ENCODE measurements at places on chromosomes 2 and 18.

DNA sequence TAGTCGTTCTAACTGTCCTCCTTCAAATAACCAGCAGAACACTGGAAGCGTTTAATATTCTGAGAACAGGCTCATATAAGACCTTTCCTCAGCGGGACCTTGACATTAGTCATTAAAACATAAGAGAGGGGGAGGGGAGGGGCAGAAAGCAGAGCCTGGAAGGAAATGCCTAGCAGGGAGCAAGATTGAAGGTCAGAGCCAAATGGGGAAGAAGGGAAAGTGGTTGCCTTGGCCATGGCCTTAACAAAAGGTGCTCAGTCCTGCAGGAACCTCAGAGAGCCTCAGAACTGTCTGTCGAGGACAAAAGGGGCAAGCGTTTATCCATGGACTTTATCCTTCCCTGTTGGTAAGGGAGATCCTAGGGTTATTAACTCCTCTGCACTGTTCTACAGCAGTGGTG is 856 bp upstream of the PLA2R1 start:
- no peak for DNase-seq

- DNase-seq: no peak
Measured at GRCh38 chr2:62340994-62341484, 145.1 kb downstream of the B3GNT2 start.

GRCh38 chr18:5057386-5058348 is 139.4 kb downstream of the AKAIN1 start:
- DNase-seq: peak; percentile 65

DNA sequence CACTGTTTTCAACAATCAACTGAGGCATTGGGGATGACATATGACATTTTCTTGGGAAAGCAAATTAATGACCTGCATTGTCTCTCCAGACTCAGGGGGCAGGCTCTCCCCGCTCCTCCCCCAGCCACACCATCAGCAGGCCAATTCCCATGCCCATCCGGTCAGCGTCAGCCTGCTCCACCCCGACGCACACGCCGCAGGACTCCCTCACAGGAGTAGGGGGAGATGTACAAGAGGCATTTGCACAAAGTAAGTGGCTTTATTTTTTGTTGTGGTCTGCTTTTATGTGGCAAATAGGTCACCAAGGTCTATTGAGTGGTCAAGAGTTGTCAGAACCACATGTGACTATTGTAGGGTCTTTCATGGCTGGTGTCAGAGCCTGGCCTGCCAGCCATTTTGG is 165.1 kb downstream of the DTNA start:
- DNase-seq: no peak

- peak; percentile 86 for DNase-seq
Measured at GRCh38 chr2:65186872-65187851, 40.5 kb upstream of the ACTR2 start.

- no peak for DNase-seq
Measured at GRCh38 chr2:224248944-224249371, 152.9 kb downstream of the FAM124B start.

GRCh38 chr2:176633754-176634153 is 364.5 kb downstream of the MTX2 start:
- DNase-seq: no peak

DNA sequence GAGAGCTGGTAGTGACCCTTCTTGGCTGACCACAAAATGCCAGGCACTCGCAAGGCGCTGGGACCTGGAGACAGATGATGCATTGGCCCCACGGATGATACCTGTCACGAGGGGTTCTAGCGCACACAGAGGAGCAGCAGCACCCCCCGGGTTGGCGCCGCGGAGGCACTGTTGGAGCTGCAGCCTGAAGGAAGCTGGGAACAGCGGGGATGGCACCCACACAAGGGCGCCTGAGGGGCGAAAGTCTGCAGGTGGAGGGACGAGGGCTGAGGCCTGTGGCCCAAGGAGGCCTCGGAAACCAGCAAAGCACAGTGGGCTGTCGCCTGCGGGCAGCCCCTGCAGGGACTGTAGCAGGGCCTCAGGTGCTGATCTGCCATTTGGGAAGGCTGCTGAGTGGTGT is 33.6 kb downstream of the FAM228A start:
- DNase-seq: no peak

GRCh38 chr18:35191698-35192025 is 49.2 kb upstream of the ZNF397 start:
- no peak for DNase-seq

DNA sequence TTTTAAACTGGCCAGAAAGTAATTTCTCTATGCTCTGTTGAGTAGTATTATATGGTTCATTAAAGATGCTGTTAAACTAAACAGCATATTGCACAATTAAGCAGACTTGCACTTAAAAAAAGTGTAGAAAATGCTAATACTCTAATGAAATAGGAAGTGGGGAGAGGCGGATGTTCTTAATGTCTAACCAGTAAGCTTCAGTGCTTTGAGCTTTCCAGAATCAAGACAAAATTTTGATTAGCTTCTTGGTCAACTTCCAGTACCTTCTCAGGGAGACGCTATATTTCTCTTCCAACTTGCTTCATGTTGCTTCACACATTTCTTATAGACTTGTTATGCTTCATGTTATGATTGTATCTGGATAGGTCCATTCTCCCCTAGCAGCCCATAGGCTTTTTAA is 89.1 kb downstream of the MAP2 start:
- no peak for DNase-seq

- DNase-seq: peak; percentile 53
Measured at GRCh38 chr2:127648321-127648720, 2.4 kb downstream of the GPR17 start.

GRCh38 chr2:16653083-16653375 is 12.6 kb downstream of the CYRIA start:
- DNase-seq: no peak

DNA sequence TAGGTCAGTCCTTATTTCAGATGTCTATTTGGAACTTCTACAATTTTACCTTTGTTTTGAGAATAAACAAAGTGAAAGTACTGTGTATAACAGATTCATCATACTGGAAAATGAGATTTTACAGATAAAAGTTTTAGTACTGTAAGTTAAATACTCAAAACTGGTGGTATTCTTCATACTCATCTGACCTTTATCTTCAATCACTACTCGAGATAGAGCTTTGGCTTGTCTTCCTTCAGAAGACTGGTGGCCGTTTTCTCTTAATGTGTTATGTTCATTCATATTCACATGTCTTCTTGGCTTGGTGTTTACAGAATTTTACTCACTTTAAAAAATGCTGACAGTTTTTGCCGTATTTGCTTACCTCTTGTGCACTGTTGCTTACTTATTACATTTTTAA is 2.1 kb downstream of the SPOPL start:
- no peak for DNase-seq

DNA sequence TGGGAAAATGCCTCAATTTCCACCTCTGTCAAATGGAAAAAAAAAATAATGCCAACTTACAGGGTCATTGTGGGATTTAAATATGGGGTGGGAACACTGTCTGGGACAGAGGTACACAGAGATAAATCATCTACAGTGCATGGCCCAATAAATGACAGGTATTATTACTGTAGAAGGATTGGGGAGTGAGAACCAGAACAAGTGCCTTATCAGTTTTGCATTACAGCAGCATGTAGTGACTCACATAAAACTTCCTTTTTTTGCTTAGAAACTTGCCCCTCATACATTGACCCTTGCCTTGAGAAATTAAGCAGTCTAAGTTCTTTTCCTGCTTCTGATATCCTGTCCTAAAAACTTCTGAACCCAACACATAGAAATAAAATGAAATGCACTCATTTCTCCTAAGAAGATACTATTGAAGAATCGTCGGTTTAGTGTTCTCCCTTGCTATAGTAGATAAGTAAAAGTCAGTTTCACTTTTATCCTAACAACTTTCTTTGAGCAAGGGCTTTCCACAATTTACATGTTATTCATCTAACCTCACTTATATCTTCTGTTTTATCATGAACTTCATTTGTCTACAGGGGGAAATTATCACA is 121.0 kb upstream of the HAAO start:
- DNase-seq: no peak

DNA sequence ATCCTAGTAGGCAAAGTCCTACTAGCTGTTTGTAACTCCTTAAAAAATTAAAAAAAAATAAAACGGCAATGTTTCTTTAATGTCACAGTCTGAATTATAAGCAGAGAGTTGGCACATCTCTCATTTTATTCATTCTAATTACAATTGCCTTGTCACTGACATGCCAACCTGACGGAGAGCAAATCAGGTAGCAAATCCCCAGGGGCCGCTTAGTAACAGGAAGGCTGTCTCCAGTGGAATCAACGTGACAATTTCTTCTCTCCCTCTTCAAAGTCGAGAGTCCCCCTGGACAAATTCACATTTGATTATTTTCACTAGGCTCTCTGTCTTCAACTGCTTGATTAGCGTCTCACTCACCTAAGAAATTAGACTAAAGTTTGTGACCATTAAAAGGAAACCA is 1598.9 kb upstream of the PIK3C3 start:
- no peak for DNase-seq

GRCh38 chr18:24917767-24918166 is 434.2 kb downstream of the ZNF521 start:
- no peak for DNase-seq

GRCh38 chr2:168731002-168731401 is 71.4 kb upstream of the NOSTRIN start:
- DNase-seq: no peak

DNA sequence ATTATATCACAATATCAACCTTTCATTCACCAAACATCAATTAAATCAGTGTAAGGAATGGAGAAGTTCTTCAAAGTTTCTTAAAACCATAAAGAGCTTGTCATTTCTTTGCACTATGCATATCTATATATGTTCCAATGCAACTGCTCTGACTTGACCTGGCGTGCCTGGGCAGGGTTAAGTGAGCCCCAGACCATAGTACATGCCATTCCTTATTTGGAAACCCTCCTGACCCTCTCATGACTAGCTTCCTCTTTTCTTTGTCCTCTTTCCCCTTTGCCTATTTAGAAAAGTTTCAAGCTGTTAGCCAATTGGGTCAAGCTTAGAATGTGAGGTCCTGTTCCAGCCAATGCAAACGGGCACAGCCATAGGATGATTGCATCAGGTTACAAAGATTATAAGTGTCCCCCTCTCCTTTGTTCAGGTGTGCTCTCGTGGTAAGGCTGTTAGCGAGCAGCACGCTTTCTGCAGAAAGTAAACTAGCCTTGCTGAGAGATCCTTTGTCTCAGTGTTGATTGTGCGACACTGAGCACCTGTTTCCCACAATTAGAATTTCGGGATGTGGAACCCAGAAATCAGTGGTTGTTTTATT is 78.2 kb upstream of the UXS1 start:
- DNase-seq: no peak
